CD4-positive, alpha-beta T cell treated with Interferon gamma for 1 hour (primary cell): ENCODE measurements at places on chromosomes 16 and 17.

DNA sequence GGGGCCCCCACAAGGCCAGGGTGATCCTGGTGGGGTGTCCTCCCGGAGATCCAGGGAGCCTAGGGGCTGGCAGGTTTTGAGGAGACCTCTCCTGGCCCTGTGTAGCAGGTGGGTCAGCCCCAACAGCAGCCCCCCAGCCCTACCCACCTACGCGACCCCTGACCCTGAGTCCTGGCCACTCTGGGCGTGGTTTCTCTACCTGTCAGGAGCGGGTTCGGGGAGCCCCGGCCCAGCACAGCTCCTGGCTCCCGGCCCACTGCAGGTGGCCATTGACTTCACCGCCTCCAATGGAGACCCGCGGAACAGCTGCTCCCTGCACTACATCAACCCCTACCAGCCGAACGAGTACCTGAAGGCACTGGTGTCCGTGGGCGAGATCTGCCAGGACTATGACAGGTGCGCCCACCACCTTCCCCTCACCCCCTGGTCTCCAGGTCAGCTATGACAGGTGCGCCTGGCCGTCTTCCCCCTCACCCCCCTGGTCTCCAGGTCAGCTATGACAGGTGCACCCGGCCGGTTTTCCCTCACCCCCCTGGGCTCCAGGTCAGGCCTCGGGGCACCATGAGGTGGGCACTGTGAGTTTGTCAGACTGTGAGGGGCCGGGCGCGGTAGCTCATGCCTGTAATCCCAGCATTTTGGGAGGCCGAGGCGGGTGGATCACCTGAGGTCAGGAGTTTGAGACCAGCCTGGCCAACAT is 13.0 kb downstream of the CPNE7 start:
- no peak for DNase-seq

DNA sequence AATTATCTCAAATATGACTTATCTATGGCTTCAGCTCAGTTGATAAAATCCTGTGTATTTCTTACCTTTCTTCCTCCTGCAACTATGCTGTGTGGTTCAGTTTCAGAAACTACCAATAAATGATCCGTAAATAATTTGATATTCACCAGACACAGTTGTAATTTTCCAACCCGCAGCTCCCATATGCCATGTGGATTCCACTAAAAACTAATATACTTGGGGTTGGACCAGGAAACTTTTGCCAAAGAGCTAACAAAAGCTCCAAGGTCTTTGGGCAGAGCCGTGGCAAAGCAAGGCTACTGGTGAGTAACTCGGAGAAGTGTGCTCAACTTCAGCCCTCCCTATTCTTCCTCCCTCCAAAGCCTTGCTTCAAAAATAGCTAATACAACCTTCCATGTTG is 2.3 kb upstream of the CHST6 start:
- no peak for DNase-seq

GRCh38 chr16:31194898-31195297 is 7.7 kb downstream of the PYCARD start:
- DNase-seq, result no peak

DNA sequence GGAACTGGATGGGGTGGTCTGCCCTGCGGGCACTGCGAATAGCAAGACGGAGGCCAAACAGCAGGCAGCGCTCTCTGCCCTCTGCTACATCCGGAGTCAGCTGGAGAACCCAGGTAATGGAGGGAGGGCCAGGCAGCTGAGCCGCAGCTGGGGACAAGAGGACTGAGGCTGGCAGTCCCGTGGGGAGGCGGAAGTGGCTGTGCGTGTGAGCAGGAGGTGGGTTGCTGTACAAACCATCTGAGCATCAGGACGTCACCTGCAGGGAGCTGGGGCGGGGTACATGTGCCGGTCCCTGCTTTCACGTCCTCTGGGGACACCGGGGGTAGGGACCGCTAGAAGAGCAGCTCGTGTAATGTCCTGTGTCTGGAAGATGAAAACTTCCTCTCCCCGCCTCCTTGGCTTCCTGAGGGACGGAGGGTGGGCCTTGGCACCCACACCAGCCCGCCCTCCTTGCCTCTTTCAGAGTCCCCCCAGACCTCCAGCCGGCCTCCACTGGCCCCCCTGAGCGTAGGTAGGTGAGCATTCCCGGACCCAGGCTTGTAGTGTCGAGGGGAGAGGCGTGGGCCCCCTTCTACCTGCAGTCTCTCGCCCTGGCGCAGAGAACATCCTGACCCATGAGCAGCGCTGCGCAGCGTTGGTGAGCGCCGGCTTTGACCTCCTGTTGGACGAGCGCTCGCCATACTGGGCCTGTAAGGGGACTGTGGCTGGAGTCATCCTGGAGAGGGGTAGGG is 3.7 kb downstream of the ADAD2 start:
- DNase-seq, result peak; percentile 37

- no peak for DNase-seq
Measured at GRCh38 chr17:40021451-40021971, 6.3 kb downstream of the CSF3 start.

DNA sequence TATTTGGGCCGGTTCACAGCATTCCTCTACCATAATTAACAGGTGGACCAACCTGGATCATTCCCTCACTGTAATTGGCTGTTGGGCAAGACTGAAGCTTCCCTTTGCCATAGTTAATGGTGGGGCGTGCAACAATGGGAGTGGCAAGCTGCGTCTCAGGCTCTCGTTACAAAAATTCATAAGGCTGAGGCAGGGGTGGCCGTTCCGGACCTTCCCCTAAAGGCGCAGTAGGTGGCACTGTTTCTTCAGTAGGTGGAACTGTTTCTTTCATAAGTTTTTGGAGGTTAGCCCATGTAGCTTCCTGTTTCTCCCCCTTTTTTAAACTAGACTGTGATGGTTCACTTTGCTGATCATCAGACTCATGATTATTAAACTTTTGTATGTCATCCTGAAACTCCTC is 17.0 kb upstream of the TMC5 start:
- no peak for DNase-seq

DNA sequence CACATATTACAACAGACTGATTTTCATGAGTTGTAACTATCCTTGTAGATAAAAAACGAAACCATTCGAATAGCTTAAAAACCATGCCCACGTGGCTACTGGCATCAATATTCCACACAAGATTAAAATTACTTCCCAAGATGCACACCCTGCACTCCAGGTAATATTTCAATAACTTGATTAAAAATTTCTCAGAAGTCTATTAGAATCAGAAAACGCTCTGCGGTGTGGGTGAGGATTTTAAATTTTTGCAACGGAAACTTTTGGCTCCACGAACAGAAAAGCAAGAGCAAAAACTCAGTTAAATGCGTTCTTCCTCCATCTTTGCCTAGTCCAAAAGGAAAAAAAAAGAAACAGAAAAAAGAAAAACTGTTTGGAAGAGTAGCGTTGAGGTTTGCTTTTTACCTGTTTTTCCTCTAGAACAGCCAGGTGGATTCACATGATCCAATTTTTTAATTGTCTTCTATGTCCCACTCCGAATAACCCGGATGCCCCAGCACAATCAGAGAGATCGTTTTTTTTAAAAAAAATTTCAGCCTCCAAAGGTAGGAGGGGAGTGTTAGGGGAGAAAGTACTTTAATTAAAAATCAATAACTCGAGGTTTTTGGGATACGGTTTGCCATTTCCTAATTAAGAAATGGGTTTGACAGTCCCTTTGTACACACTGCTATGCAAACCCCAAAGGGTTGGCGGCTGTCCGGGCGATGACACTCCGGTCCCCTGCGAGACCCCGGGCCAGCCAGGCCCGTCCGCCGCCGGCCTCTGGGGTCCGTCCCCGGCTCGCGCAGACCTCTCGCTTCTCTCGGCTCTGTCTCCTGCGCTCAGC is 708 bp upstream of the NFAT5 start:
- DNase-seq, result no peak

DNA sequence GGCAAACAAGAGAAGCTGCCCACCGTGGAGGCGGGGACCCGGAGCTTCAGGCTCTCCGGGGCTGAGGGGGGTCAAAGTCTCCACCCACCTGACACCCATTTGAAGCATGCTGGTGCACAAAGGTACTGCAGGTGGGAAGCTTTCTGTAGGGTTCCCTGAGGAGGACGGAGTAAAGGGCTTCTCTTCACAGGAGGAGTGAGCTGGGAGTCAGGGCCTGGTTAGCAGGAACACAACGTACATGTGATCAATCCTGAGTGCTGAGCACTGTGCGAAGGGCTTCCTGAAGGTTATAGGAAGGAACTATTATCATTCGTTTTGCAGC is 252.9 kb upstream of the RPL38 start:
- no peak for DNase-seq

GRCh38 chr16:66441586-66442375 is 14.7 kb downstream of the BEAN1 start:
- DNase-seq, result no peak

GRCh38 chr16:73016488-73016830 is 31.5 kb downstream of the ZFHX3 start:
- no peak for DNase-seq

DNA sequence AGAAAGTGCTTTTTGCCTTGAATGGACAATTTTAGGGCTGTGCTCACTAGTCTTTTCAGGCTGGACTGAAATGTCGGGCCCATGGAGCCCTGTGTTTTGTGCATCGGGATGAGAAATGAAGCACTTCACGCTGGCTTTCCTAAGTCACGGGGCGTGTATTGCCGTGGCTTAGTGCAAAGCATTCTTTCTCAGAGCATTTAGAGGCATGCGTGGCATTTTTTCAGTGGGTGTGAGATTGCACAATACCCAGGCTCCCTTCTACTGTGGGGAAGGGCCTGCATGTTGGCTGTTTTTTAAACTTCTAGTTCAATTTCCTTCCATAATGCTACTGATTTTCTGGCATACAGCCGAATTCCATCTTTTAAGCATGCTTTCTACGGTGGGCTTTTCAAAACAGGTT is 12.6 kb upstream of the POLR3E start:
- no peak for DNase-seq

DNA sequence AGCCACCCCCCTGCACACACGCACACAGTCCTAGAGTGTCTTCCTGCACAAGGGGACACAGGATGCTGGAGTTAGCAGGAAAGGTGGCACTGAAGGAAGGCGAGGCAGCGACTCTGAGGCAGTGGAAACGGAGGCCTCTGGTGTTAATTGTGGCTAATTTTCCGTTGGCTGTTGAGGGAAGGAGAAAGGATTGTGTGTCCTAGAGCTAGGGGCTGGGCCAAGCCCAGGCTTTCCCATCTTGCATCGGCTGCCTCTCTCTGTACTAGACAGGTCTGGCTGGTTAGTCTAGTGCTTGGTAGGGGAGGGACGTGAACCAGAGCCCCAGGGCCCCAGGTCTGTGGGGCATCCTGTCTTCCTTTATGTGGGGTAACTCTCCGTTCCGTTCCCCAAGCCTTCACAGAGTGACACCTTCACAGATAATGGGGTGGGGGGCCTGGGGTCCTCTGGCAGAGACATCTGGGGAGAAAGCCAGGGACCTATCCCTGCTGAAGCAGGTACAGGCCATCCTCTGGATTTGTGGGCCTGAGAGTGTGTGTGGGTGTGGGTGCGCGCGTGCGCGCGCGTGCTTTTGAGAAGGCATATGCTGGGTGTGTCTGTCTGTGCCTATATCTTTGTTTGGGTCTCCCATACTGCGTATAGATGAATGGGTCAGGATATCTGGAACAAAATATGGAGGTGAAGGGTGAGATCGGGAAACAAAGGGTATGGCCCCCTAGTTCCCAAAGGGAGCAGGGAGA is at the start of gene CHD3:
TSS of gene CHD3 (plus strand) at position 606 of the 737 bp plus-strand sequence. CDS start 212 bp downstream, outside the sequence.
- peak; percentile 15 for DNase-seq

GRCh38 chr17:48715496-48716399 is 6.6 kb downstream of the PRAC1 start:
- DNase-seq, result no peak

GRCh38 chr17:78873519-78874340 is 29.3 kb downstream of the CEP295NL start:
- DNase-seq, result no peak

DNA sequence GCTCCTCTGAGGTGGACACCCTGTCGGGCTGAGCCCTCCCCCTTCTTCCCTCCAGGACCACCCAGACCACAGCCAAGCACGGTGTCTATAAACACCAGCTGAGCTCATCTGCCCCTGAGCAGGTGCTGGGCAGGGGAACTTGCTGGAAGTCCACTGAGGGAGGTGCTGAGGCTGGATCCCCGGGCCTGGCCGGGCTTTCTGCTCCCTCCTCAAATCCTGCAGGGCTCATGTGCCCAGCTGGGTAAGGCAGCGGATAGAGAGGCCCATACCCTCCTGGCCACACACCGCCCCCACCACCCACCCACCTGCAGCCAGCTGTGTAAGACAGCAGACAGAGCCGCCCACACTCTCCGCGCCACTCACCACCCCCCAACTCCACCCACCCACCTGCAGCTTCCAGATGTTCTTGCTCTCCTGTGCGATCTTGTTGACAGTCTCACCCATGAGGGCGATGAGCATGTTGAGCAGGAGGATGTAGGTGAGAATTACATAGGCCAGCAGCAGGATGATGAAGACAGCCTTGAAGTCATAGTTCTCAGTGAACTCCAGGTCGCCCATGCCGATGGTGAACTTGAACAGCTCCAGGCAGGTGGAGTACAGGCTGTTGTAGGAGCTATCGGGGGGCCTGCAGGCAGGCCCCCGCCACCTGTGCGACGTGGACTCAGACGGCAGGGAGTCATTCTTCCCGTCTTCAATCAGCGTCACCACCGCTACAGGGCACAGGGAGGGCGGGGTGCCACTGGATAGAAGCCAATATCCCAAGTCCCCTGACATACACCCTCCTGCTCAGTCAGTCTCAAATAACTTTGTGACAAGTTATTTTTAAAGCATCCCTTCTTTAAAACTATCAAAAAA is 15.9 kb upstream of the TRPV3 start:
- DNase-seq, result no peak

GRCh38 chr17:61352408-61352770 is 47.3 kb upstream of the TBX2 start:
- no peak for DNase-seq

- DNase-seq, result no peak
Measured at GRCh38 chr17:16880843-16881230, 91.1 kb downstream of the TNFRSF13B start.

- no peak for DNase-seq
Measured at GRCh38 chr17:866568-867103, 84.5 kb downstream of the MRM3 start.

- DNase-seq, result no peak
Measured at GRCh38 chr16:47753659-47754058, 292.5 kb downstream of the PHKB start.

DNA sequence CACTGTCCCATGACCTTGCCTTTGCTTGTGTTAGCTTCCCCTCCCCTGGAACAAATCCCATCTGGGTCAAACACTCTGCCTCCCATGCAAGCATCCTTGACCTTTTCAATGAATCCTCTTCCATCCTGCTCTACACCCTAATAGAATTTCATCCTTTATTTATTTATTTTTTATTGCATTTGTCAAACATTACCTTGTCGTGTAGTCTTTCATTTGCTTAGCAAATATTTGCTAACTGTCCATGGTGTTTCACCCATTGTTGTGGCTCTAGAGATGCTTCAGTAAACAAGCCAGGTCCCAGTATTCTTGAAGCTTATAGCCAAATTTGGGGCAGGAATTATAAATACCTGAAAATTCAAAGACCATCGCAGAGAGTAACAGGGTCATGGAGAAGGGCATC is 51.0 kb upstream of the MRTFB start:
- DNase-seq, result no peak
